ENCODE measurements at places on chromosomes 7 and 10. TPM values are rescaled to one million over a fixed set of nuclear protein-coding genes. Genes with fewer than 3 reads are reported as not detected.

DNA sequence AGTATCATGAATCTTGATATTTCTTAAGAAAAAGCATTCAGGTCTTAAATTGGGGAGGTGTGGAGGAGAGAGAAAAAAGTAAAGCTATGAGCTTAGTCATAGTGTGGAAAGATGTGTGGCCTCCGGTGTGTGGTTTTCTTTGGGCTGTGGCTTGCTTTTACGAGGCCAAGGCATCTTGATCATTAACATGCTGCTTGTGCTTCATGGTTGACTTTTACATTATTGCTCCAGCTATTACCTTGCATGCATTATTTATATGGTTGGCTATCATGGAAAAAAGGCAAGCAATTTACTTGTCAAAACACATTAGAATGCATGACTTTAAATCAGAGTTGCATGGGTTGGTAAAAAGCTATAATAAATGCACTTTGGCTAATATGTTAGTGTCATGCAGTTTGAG lies 300.7 kb upstream of the ADARB2 start:
- H3K4me1 ChIP-seq, result no peaks in the 10 kb centered on the region
- no peaks in the 10 kb centered on the region for H3K27me3 ChIP-seq
- H3K4me3 ChIP-seq, result no peak overlapping the region
- H3K36me3 ChIP-seq, result no peaks in the 10 kb centered on the region
- H3K27ac ChIP-seq, result no peak overlapping the region

GRCh38 chr7:149479568-149479967 lies 18.0 kb downstream of the ZNF746 start:
- H3K27me3 ChIP-seq, result no peaks in the 10 kb centered on the region
- H3K4me3 ChIP-seq, result no peak overlapping the region
- DNase-seq, result no peak
- H3K4me1 ChIP-seq, result no peaks in the 10 kb centered on the region

DNA sequence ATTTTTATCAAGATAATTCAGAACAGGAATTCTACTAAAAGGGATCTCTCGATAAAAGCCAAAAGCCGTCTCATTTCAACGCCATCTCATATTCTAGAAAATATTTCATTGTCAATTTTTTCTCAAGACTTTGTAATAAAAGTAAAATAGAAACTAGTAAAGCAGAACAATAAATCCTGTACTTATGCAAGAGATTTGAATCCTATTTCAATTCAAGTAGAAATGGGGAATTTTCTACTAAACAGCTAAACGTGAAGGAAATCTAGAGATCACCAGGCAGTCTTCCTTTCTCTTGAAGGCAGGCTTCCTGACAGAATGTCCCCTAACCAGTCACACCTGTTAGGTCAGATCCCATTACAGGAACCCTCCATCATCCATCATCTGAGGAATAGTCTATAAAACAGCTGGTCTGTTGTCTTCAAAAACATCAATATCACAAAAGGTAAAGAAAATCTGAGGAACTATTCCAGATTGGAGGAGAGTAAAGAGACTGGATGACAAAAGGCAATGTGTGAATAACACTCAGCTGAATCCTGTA lies 23.7 kb downstream of the USP6NL start:
- H3K27ac ChIP-seq, result no peak overlapping the region
- no peaks in the 10 kb centered on the region for H3K4me1 ChIP-seq
- DNase-seq, result no peak
- H3K4me3 ChIP-seq, result no peak overlapping the region
- H3K36me3 ChIP-seq, result no peaks in the 10 kb centered on the region

GRCh38 chr7:2312267-2312929 lies 1.8 kb downstream of the SNX8 start:
- no peak overlapping the region for H3K4me3 ChIP-seq
- no peaks in the 10 kb centered on the region for H3K36me3 ChIP-seq
- no peaks in the 10 kb centered on the region for H3K4me1 ChIP-seq
- no peak overlapping the region for H3K27ac ChIP-seq
- no peaks in the 10 kb centered on the region for H3K27me3 ChIP-seq
- no peak for DNase-seq

GRCh38 chr10:31962826-31963588 lies 34.4 kb upstream of the ARHGAP12 start:
- no peaks in the 10 kb centered on the region for H3K36me3 ChIP-seq
- H3K27ac ChIP-seq, result no peak overlapping the region
- peaks cover 2% of the 10 kb centered on the region for H3K4me1 ChIP-seq
- H3K27me3 ChIP-seq, result no peaks in the 10 kb centered on the region
- no peak for DNase-seq

- no peaks in the 10 kb centered on the region for H3K4me1 ChIP-seq
- no peak overlapping the region for H3K4me3 ChIP-seq
- peaks cover 3% of the 10 kb centered on the region for H3K36me3 ChIP-seq
- H3K27me3 ChIP-seq, result no peaks in the 10 kb centered on the region
Measured at GRCh38 chr7:99562832-99563231, 4.4 kb downstream of the ZNF655 start.

- DNase-seq, result no peak
- no peak overlapping the region for H3K27ac ChIP-seq
- H3K4me1 ChIP-seq, result no peaks in the 10 kb centered on the region
- H3K36me3 ChIP-seq, result no peaks in the 10 kb centered on the region
- H3K27me3 ChIP-seq, result no peaks in the 10 kb centered on the region
- H3K4me3 ChIP-seq, result no peak overlapping the region
Measured at GRCh38 chr10:56298941-56299340, 62.1 kb downstream of the ZWINT start.

DNA sequence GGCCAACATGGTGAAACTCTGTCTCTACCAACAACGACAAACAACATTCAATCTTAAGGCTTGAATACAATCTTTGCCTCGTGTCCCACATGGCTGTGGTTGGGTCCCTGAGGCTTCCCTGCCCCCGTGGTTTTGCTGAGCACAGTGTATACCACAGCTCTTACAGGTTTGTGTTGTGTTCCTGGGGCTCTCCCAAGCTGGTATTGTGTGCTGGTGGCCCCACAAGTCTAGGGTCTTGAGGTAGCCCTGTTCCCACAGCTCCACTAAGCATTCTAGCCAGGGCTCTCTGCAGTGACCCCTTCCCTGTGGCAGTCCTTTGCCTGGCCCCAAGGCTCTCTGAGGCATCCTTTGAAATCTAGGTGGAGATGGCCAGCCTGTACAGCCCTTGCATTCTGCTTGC lies 68.0 kb upstream of the CCNY start:
- no peaks in the 10 kb centered on the region for H3K36me3 ChIP-seq
- H3K27me3 ChIP-seq, result no peaks in the 10 kb centered on the region
- H3K27ac ChIP-seq, result no peak overlapping the region
- H3K4me1 ChIP-seq, result no peaks in the 10 kb centered on the region
- no peak overlapping the region for H3K4me3 ChIP-seq

- H3K4me1 ChIP-seq, result no peaks in the 10 kb centered on the region
- DNase-seq, result no peak
- H3K36me3 ChIP-seq, result no peaks in the 10 kb centered on the region
- H3K27me3 ChIP-seq, result no peaks in the 10 kb centered on the region
Measured at GRCh38 chr10:101120520-101120883, 10.6 kb upstream of the TLX1 start.

- no peak overlapping the region for H3K27ac ChIP-seq
- no peaks in the 10 kb centered on the region for H3K4me1 ChIP-seq
- no peak for DNase-seq
- no peaks in the 10 kb centered on the region for H3K36me3 ChIP-seq
Measured at GRCh38 chr10:124185084-124185483, 91.7 kb upstream of the CHST15 start.

DNA sequence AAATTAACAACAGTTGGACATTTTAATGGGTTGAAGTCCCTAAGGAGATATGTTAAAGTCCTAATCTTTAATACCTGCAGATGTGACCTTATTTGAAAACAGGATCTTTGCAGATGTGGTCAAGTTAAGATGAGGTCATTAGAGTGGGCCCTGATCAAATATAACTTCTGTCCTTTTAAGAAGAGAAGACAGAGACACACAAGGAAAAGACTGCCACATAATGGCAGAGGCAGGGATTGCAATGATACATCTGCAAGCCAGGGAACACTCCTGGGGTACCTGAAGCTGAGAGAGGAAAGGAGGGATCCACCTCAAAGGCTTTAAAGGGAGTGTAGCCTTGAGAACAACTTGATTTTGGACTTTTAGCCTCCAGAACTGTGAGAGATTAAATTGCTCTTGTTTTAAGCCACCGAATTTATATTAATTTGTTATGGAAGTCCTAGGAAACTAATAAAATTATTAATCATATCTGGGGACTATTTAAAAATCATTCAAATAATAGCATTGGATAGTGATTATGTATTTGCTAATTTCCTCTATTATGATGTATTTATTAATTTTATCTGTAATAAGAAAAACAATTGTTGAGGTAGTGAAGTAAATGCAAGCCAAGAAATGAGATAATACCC lies 700.0 kb upstream of the PCDH15 start:
- H3K27ac ChIP-seq, result no peak overlapping the region
- H3K4me1 ChIP-seq, result no peaks in the 10 kb centered on the region
- H3K27me3 ChIP-seq, result no peaks in the 10 kb centered on the region
- no peaks in the 10 kb centered on the region for H3K36me3 ChIP-seq
- no peak for DNase-seq

- DNase-seq, result no peak
- H3K27me3 ChIP-seq, result no peaks in the 10 kb centered on the region
- no peaks in the 10 kb centered on the region for H3K36me3 ChIP-seq
- H3K27ac ChIP-seq, result peak overlapping the region; percentile 52
Measured at GRCh38 chr7:30789334-30789711, 18.1 kb downstream of the MINDY4 start.

DNA sequence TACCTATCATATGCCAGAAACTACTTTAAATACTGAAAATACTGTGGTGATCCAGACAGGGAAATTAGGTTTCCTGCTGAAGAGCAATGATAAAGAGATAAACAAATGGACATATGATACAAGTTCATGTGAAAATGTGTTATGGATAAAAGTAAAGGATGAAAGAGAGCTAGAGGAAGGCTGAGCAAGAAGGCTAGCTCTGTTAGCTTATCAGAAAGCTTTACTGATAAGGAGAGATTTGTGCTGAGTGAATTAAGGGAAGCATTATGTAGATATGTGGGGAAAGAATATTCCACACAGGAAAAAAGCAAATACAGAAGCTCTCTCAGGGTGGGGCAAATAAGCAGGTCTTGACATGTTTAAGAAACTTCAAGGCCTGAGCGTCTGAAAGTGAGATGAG lies 308.4 kb downstream of the HDAC9 start:
- H3K27me3 ChIP-seq, result no peaks in the 10 kb centered on the region
- H3K27ac ChIP-seq, result no peak overlapping the region
- H3K4me1 ChIP-seq, result no peaks in the 10 kb centered on the region
- no peaks in the 10 kb centered on the region for H3K36me3 ChIP-seq
- no peak overlapping the region for H3K4me3 ChIP-seq
- DNase-seq, result no peak

- H3K27me3 ChIP-seq, result no peaks in the 10 kb centered on the region
- H3K4me3 ChIP-seq, result no peak overlapping the region
Measured at GRCh38 chr7:16299853-16300252, 121.5 kb downstream of the CRPPA start.

OR2A42 gene
- total RNA-seq, result 1.3 TPM

TEX47 gene
- total RNA-seq, result not detected

DYNC1I1 gene
- total RNA-seq, result 13.3 TPM

HOXA9 gene
- 5.8 TPM for total RNA-seq

CALHM1 gene
- total RNA-seq, result not detected
